ENCODE measurements at places on chromosomes 2 and 18.

DNA sequence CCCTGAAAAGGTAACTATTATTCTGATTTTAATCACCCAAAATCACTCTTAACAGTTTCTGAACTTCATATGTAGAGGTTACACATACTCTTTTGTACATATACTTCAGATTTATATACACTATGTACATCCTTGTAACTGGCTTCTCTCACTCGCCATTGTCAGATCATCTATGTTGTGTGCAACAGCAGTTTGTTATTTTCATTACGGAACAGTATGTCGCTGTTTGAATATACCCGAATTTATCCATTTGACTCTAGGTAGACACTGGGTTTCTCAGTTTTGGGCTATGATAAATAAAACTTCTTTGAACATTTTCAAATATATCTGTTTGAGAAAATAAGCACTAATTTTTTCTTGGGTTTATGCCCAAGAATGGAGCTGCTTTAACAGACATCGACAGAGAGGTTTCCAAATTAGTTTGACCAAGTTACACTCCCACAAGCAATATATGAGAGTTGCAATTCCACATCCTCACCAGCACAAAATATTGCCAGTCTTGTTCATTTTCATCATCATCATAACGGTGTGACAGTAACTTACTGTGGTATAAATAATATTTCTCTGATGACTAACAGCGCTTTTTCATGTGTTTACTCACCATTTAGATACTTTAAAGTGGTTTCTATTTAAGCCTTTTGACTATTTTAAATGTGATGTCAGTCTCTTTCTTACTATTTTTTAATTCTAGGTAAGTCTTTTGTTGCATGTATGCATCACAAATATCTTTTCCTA, 80.9 kb downstream of the SMC6 start:
- no peak for DNase-seq

- DNase-seq = no peak
Observed at GRCh38 chr2:105442056-105442455, 43.2 kb upstream of the FHL2 start.

- DNase-seq = no peak
Observed at GRCh38 chr2:186603286-186603685, 13.4 kb downstream of the ITGAV start.

DNA sequence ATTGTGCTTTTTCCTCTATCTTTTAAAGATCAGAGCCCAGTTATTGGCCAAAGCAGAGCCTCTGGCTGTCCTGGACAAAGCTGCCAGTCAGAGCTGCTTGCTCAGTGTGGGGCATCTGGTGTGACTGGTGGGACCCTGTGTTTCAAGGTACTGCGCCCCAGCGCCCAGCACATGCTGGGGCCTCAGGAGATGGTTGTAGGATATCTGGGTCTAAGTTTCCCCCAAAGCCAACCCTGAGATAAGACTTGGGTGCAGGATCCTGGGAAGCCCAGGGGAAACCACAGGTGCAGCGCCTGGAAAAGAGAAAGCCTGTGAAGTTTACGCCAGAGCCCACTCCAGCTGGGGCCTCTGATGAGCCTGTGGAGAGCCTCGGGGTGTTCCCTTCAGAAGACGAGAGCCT, 117.7 kb downstream of the RPIA start:
- no peak for DNase-seq

GRCh38 chr2:68698567-68699377, 35.8 kb upstream of the ARHGAP25 start:
- DNase-seq = no peak

GRCh38 chr2:240900141-240900860, 4.3 kb upstream of the MAB21L4 start:
- no peak for DNase-seq
